ENCODE measurements at places on chromosomes 3 and 15.

- DNase-seq: no peak
These were observed 140.7 kb downstream of the FBLN2 start for GRCh38 chr3:13689373-13690260.

- no peak for DNase-seq
These were observed 6.9 kb downstream of the TUSC7 start for GRCh38 chr3:116716490-116716889.

DNA sequence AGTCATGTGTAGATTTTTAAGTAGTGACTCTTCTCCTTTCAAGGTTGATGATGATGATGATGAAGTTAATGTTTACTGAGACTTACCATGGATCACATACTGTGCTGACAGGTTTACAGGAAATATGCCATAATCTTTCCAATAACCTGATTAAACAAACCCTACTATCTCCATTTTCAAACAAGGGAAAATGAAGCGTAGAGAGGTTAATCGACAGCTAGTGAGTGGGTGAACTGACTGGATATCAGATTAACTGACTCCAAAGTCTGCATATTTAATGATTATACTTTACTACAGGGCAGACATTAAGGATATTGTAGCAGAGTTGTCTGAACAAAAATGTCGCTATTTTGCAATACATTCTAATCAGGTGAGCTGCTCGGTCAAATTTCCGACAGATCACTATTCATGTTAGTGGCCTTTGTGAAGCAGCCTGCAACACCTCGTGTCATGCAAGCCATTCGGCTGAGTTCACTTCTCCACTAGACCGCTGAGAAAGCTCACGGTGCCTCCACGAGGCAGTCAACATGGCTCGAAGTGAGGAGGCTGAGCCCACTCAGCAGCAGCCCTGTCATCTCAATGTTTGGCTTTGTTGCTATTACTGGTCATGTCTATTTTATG, 264.2 kb downstream of the NFKBIZ start:
- DNase-seq: no peak

- no peak for DNase-seq
These were observed 68.2 kb downstream of the RAB7A start for GRCh38 chr3:128794067-128794768.

GRCh38 chr3:45978006-45978761, 17.4 kb downstream of the FYCO1 start:
- DNase-seq: no peak

DNA sequence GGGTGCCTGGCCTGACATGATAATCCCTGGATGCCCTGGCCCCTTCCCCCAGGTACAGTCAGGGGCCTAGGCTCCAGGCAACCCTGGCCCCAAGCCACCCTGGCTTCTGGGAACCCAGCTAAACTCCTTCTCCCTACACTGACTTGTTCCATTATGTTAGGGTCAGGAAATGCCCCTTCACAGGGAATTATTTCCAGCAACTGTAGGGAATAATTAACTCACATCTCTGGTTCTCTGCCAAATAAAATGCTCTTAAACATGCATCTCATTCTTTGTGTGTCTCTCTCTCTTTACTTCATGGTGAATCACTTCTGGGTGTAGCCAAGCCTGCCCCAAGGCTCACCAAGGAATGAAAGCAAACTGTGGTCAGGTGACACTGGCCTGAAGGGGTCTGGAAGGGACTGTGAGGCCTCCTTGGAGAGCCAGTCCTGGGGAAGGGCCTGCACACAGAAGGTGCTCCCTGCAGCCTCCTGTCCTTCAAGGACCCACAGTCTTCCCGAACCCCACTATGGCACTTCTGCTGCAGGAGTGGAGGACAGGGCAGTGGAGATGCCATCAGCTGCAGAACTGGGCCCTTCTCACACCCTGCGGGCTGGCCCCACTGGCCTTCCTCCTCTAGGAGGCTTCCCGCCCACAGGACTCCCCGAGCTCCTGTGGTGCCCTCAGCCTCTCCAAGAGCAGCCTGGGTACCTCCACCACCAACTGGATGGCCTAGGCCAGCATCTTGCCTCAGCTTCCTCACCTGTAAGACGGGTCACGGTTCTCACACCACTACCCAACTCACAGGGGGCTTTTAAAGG, 17.6 kb downstream of the TKT start:
- DNase-seq: no peak

DNA sequence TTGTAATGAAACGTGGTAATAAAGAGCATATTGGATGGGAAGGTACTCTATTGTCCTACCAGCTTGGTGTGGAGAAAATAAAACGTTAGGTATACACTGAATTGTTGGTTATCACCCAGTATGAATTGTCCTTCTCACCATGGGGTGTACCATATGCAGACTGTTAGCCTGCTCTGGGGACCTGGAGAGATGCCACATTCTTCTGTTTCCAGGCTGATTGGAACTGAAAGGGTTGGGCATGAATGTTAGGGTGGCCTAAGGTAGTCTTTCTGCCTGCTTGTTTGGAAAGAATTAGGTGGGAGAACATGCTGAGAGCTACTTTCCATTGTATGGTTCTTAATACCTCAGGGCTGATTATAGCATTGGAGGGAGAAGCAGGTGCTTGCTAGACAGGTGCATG, 340.6 kb downstream of the PTPRG start:
- DNase-seq: no peak

- no peak for DNase-seq
These were observed 48.5 kb upstream of the UBP1 start for GRCh38 chr3:33488683-33489082.

GRCh38 chr3:99419116-99419515, 219.3 kb upstream of the COL8A1 start:
- no peak for DNase-seq

- DNase-seq: no peak
These were observed at the start of gene KCNMB2 for GRCh38 chr3:178536211-178537079. KCNMB2 (plus strand) TSS chr3:178536436.

DNA sequence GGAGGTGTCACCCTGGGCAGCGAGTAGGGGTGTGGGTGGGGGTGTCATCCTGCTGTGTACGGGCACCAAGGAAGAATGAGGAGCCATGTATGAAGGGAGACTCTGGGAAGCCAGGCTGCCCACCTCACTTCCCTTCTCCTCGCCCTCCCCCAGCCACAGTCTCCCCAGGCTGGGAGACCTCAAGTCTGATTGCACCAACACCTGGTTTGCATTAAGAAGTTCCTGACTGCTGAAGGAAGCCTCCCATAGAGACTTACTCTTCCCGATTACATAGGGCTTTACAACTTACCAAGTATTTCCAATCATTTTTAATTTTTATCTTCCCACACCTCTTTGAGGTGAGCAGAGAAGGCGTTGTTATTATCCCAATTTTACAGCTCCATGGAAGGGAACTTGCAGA, 29.5 kb upstream of the SMAD3 start:
- DNase-seq: no peak

DNA sequence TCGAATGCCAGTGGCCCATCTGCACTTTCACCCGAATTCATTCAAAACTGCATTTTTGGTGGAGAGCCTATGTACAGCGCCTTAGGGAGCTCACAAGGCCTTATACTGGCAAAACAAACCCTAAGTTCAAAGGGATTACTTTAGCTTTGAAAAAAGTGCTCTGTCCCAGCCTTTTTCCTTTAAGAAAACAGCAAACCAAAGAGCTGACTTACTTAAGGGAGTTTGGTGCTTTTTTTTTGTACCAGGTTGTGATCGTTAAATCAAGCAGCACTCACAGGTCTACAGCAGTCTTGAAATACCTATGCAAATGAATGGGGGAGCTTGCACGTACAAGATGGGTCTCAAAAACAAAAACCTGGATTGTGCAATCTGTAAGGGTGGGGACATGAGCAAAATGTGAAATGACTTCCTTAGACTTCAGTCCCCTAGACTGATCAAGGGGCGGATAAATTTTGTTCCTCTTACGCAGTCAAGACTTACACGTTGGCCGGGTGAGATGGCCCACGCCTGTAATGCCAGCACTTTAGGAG, 11.6 kb upstream of the PIK3CB start:
- DNase-seq: no peak

DNA sequence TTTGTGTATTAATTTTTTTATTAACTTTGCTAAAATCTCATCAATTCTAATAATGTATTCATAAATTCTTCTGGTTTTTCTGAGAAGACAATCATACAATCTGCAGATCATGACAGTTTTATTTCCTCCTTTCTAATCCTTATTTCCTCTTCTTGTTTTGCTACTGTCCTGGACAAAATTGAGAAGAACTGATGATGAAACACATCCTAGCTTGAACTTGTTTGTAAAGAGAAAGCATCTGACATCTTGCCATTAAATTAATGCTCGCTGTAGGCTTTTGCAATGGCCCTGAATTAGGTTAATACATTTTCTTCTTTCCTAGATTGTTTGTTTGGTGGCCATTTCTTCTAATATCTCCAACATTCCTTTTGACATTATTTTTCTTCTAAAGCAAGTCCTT, 110.9 kb upstream of the TPM1 start:
- no peak for DNase-seq

DNA sequence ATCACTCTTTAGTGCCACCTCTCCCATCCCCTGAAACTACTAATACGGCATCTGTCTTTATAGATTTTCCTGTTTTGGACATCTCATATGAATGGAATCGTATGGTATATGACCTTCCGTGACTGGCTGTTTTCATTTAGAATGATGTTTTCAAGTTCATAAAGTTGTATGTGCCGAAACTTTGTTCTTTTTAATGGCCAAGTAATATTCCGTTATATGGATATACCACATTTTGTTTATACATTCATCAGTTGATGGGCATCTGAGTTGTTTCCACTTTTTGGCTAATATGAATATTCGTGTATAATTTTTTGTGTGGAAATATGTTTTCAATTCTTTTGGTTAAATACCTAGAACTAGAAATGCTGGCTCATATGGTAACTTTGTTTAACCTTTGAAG, 49.5 kb downstream of the PIAS1 start:
- no peak for DNase-seq

GRCh38 chr3:111808439-111808838, 50.6 kb upstream of the PHLDB2 start:
- no peak for DNase-seq

- no peak for DNase-seq
These were observed 11.4 kb upstream of the CAND2 start for GRCh38 chr3:12785096-12785495.

DNA sequence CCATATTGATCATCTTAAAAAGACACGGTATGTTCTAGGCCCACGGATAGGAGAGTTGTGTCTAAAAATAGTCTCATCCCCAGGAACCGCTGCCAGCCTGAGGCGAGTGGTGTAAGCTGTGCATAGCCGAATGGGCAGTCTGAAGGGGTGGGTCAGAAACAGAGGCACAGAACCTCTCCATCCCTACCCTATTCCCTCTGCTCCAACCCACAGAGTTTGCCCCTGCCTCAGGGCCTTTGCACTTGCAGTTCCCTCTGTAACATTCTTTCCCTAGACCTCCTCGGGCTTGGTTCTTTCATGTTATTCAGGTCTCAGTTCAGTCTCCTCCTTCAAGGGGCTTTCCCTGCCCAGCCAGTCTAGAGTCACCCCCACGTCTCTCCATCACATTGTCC, 4.8 kb downstream of the SCN5A start:
- DNase-seq: no peak
